ENCODE measurements at places on chromosomes 1 and 21. TPM values are rescaled to one million over a fixed set of nuclear protein-coding genes. Genes with fewer than 3 reads are reported as not detected.

DNA sequence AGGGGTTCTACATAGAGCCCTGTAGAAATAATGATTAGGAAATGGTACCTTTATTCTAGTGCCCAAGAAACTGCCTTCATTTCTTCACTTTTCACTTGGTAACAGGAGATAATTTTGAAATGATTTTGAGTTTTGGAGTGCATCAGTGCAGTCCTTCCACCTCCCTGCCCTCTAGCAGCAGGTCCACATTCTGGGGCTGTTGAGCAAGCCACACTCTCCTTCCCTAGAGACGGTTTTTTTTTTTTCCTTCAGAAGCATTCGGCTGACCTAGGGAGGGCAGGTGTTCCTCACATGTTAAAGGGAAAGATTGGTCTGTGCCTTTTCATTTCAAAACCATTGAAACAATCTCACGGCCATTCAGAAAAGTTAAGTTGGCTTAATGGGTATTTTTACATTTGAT is 39.8 kb downstream of the SLC37A1 start:
- DNase-seq, result no peak

DNA sequence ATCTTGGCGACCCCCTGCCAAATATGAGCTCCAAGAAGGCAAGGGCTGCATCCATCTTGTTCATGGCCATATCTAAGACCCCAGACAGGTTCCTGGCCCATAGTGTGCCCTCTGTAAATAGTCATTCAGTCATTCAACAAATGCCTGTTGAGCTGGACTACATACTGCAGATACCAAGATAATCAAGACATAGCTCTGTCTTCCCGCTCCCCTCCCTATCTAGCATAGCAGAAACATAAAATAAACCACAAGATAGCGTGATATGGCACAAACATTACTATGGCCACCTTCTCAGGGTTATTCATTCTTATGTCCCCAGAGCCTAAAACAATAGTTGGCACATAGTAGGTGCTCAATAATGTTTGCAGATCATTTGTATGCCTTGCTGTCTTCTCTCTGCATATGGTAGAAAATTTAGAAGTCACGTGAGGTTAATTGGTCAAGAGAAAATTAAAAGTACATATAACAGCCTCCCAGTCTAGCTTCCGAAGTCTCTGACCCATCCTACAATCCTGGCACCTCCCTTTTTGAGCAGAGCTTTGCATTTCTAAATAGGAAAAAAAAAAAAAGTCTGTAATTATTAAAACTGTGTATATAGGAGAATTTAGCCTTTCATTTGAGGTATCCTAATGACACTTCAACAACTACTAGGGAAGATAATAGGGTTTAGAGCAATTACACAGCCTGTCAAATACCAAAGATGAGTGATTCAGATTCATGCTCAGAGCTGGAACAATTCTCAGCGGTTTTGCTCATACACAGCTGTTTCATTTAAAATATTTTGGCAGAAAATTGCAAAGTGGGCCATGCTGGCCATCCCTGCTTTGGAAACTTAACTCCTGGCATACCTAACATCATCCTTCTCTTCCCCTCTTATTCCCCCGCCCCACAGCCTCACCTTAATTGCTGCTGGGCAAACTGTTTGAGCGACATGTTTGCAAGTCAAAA is 219.0 kb downstream of the KAZN start:
- no peak for DNase-seq

GRCh38 chr1:7341145-7341905 is 429.8 kb upstream of the VAMP3 start:
- DNase-seq, result no peak

DNA sequence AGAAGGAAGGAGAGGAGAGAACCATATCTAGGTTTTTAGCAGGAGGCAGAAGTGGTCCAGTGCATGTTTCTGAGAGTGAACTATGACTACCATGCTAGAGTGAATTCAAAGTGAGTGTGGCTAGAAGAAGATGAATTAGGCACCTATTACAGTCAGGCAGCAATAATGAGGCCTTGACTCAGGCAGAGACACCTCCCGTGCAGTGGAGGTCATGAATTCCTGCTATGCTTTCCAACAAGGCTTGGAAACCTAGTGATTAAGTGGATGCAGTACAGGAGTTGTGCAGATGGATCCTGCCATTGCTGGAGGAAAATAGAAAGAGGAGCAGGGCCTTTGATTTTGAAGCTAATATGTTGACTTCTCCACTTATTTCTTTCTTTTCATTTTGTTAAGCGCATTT is 581.5 kb downstream of the RWDD3 start:
- DNase-seq, result no peak

DNA sequence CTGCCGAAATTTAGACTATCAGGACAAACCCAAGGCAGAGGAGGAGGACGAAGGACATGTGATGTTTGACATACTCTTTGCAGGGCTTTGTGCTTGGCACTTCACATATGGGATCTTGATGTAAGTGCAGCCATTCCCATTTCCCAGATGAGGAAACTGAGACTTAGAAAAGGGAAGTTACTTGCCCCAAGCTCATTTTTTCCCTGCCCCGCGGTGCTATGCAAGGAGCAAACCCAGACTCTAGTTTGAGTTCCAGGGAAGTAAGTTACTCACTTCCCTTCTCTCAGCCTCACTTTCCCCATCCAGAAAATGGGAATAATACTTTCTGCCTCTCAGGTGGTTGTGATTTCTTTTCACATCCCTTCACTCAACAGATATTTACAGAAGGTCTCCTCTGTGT is 4.5 kb upstream of the FOXO6 start:
- DNase-seq, result no peak

- no peak for DNase-seq
Observed at GRCh38 chr1:109914587-109915240, 4.1 kb downstream of the CSF1 start.

- no peak for DNase-seq
Observed at GRCh38 chr1:232786845-232787455, 18.3 kb upstream of the MAP10 start.

DNA sequence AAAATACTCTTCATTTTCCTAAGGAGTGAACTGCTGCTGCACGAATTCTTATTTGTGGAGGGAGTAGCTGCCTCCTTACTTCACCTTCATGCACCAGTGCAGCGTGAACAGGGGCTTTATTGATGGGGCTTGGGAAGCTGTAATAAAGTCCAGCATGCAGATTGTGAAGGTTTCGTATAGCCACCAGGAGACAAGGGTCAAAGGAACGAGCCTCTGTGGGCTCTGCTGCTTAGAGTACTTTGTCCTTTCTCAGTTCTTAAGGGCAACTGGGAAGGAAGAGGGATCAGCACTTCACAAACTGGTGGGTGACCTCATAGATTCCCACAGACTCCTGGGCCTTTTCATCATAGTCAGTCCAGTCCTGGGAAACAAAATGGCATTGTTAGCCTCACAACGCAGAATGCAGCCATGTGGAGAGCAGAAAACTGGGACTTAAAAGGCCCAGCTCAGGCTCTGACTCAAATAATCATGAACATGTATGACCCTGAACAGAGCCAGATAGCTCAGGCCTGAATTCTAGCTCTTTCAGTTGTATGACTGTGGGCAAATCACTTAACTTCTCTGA is 6.0 kb downstream of the CZIB start:
- DNase-seq, result no peak

DNA sequence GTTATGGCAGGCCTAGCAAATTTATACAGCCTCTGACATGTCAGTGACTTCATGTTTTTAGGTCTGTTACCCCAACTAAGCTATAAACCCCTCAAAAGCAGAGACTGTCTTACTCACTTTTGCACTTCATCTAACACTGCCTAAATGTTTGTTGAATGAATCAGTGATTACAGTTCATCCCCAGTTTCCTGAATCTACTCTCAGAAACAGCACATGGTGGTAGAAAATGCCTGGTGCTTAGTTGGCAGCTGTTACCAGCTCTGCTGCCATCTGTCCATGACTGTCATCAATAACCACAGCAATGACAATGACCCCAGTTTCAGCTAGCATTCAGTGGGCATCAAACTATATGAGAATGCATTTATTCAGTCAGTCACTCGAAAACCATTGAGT is 110.5 kb upstream of the SERBP1 start:
- no peak for DNase-seq

- DNase-seq, result no peak
Observed at GRCh38 chr1:231369282-231369681, 31.2 kb downstream of the SPRTN start.

DNA sequence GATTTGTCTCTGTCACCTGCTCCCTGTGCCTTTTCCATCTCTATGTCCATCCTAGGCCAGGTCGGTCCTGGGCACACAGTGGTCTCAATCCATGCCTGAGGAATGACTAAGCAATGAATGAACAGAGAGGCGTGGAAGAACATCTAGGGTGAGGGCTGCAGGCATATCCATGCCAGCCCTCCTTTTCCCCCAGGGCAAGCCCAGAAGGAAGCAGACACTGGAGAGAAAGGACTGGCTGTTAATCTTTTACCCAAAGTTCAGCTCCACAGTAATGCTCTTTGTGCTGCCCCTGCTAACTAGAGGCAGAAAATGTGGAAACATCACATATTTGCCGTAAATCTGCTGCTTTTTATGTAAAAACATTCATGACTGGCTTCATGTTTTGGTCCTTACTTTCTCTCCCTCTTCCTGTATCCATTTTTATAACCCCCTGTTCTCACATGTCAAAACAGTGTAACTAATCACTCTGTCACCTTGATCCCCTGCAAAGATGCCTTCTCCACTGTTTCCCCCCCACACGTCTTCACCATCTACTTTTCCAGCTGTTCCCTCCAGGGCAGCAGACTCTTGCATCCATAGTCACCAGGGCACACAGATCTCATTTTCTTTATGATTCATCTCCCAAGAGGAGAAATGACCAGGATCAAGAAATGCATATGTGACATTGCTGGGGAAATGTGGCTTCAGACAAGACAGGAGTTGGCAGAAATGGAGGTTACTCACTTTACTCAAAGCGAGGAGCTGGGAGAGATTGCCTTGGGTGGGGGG is 166.4 kb upstream of the PROX1 start:
- peak; percentile 6 for DNase-seq

DNA sequence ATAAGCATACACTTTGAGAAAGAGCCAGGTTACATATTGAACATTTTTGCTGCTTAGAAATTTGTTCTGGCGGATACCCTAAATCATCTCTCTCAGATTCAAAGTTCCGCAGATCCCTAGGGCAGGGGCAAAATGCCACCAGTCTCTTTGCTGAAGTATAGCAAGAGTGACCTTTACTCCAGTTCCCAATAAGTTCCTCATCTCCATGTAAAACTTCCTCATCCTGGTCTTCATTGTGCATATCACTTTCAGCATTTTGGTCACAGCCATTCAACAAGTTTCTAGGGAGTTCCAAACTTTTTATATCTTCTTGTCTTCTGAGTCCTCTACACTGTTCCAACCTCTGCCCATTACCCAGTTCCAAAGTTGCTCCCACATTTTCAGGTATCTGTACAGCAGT is 23.3 kb upstream of the LYPD8 start:
- no peak for DNase-seq

- no peak for DNase-seq
Observed at GRCh38 chr1:219651993-219652392, 39.1 kb upstream of the ZC3H11B start.

DNA sequence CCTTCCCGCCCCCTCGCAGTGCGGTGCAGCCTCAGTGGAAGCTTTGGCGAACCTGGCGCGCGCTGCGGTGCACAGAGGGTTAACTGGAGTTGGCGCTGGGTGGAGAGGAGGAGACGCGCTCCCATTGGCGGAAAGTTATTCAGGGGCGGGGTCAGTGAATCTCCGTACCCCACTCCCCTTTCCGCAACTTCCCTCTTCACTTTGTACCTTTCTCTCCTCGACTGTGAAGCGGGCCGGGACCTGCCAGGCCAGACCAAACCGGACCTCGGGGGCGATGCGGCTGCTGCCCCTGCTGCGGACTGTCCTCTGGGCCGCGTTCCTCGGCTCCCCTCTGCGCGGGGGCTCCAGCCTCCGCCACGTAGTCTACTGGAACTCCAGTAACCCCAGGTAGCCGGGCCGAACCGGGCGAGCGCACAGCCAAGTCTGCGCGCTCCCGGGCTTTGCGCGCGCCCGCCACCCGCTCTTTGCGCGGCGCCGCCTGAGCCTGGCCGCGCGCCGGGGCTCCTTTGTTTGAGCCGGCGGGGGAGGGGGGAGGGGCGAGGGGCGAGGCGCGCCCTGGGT is at the start of gene EFNA4:
TSS of gene EFNA4 (plus strand) at position 191 of the 561 bp plus-strand sequence. CDS start at position 275, 84 bp downstream.
- DNase-seq, result peak; percentile 90

- DNase-seq, result no peak
Observed at GRCh38 chr1:44640200-44640853, 34.0 kb downstream of the TMEM53 start.

DNA sequence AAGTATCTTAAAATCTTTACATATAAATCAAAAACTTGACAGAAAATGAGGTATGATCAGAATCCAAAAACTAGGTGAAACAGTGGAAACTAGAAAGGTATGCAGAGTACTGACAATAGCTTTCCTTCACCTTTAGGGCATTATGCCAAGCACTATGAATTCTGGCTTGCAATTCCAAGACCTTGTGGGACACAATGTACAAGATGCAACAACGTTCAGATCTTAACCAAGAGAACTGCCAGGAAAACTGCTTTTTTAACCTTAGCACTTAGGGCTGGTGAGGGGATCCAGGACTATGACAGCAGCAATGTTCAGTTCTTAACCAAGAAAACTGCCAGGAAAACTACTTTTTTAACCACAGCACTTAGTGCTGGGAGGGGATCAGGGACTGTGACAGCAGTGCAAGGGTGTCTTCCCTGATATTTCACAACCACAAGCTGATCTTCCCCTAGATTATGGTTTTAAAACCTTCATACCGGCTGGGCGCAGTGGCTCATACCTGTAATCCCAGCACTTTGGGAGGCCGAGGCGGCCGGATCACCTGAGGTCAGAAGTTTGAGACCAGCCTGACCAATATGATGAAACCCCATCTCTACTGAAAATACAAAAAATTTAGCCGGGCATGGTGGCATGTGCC is 22.3 kb downstream of the FOXJ3 start:
- no peak for DNase-seq

GRCh38 chr1:215476541-215476940 is 90.6 kb upstream of the KCTD3 start:
- DNase-seq, result no peak

- no peak for DNase-seq
Observed at GRCh38 chr1:160267284-160267991, 5.1 kb upstream of the DCAF8 start.

DNA sequence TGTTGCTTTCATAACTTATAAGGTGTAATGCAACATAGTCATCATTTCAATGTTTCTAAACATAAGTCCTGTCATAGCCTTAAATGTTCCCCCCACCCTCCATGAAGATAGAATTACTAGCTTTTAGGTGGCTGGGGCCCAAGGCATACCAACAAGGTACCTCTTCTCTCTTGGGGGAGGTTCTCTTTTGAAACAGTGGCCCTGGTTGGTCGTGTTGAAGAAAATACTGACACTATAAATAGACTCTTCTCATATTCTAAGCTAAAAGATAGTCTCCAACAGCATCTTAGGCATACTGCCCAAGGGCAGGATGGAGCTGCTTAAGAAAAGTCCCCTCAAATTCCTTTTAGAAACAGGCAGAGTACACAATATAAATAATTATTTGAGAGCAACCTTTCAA is 255.0 kb downstream of the FAF1 start:
- DNase-seq, result no peak

GRCh38 chr1:31306278-31306677 is 9.4 kb downstream of the ZCCHC17 start:
- no peak for DNase-seq

- DNase-seq, result no peak
Observed at GRCh38 chr1:112358061-112358770, 37.8 kb upstream of the CTTNBP2NL start.

Gene RXRG
- not detected for total RNA-seq

Gene TEX38
- not detected for total RNA-seq

Gene ESRRG
- 0.76 TPM for total RNA-seq

Gene SRRM1
- 122 TPM for total RNA-seq

Gene TMEM200B
- 0.15 TPM for total RNA-seq

Gene IGSF21
- total RNA-seq, result not detected

Gene KRTAP21-2
- not detected for total RNA-seq

Gene LHX8
- not detected for total RNA-seq

Gene CLCA2
- total RNA-seq, result not detected
